Pulmonary artery endothelial cell (primary cell): ENCODE measurements at places on chromosomes 16 and 17.

DNA sequence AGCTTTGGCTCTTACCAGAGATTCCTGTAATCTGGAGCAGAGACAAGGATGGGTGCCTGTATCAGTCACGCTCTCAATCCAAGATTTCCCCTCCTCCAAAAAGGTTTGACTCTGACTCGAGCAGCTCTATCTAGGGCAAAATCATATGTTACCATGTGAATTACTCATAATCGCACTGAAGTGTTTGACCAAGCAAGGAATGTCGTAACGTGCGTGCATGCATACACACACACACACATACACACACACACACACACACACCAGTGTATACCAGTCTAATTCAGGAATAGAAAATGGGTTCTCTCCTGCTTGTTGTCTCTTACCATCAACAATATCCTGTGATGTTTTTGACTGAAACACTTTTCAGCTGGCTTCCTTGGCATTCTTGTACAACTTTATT lies 835.1 kb downstream of the KCNJ2 start:
- DNase-seq: no peak

GRCh38 chr16:88069397-88070168 lies 118.3 kb downstream of the BANP start:
- DNase-seq: no peak

- no peak for DNase-seq
Measured at GRCh38 chr17:27367121-27367981, 73.4 kb downstream of the WSB1 start.

DNA sequence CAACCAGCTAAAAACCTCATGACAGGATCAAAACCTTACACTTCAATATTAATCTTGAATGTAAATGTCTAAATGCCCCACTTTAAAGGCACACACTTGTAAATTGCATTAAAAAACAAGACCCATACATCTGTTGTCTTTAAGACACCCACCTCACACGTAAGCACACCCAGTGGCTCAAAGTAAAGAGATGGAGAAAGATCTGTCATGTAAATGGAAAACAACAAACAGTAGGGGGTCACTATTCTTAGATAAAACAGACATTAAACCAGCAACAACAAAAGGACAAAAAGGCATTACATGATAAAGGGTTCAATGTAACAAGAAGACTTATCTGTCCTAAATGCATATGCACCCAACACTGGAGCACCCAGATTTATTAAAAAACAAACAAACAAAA lies 35.6 kb downstream of the SDR42E1 start:
- no peak for DNase-seq

GRCh38 chr16:62638964-62639870 lies 603.0 kb upstream of the CDH8 start:
- DNase-seq: no peak

DNA sequence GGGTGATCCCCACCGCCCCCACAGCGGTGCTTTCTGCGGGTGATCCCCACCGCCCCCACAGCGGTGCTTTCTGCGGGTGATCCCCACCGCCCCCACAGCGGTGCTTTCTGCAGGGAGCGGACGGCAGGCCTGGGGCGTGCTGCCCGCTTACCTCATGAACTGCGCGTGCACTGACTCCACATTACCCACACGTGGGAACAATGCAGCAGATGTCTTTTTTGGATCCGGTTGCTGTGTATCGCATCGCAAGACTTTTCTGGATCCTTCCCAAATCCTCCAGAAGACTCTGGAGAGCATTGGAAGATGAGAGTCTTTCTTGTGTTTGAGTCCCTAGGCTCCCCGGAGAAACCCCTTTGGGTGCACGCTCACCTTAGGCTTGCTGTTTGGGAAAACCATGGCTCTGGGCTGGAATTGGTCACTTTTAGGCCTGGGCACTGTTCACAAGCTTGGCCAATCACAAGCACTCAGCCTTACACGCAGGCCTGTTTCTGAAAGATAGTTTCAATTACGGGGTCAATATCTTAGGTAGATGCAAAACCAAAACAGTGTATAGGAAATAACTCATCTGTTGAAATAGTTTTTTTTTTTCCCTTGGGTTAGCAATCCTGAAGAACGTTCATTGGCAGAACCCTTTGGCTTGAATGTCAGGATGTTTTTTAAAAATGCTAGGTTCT lies 201.8 kb downstream of the RPTOR start:
- no peak for DNase-seq

GRCh38 chr17:43673516-43674323 lies 12.0 kb upstream of the MEOX1 start:
- DNase-seq: peak; percentile 24

- no peak for DNase-seq
Measured at GRCh38 chr16:1188432-1189189, 35.7 kb downstream of the CACNA1H start.

- no peak for DNase-seq
Measured at GRCh38 chr17:36105781-36106492, 2.3 kb downstream of the CCL4 start.

- DNase-seq: no peak
Measured at GRCh38 chr17:65193305-65193704, 56.1 kb downstream of the RGS9 start.

DNA sequence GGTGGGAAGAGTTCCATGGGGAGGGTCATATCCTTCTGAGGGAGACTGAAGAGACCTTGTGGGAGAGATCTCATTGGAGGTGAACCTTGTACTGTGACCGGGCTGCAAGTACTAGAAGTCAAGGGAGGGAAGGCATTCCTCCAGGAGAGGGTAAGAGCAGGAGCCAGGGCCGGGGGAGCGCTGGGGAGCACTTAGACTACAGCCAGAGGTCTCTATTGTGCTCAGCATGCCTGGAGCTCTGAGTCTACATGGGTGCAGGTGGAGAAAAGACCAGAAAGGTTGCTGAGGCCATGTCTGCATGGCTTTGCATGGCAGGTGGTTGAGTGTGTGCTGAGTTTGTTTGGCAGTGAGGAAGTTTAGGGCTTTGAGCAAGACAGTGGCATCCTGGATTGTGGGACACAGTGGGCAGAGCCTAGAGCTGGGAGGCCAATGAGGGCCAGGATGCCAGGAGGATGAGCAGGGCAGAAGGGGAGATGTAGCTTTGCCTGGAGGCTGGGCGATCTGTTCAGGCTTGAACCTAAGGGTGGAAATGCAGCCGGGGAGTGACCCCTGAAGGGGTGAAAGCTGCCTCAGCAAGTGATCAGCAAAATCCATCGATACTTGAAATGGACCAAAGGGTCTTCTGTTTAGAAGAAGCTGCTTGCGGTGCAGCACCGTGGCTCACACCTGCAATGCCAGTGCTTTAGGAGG lies 317.4 kb upstream of the TNRC6C start:
- DNase-seq: no peak

GRCh38 chr16:69531988-69532387 lies 33.8 kb upstream of the NFAT5 start:
- DNase-seq: no peak

- no peak for DNase-seq
Measured at GRCh38 chr16:1327619-1327947, 5.9 kb upstream of the BAIAP3 start.

GRCh38 chr17:13031718-13032350 lies 14.0 kb upstream of the ELAC2 start:
- DNase-seq: no peak

DNA sequence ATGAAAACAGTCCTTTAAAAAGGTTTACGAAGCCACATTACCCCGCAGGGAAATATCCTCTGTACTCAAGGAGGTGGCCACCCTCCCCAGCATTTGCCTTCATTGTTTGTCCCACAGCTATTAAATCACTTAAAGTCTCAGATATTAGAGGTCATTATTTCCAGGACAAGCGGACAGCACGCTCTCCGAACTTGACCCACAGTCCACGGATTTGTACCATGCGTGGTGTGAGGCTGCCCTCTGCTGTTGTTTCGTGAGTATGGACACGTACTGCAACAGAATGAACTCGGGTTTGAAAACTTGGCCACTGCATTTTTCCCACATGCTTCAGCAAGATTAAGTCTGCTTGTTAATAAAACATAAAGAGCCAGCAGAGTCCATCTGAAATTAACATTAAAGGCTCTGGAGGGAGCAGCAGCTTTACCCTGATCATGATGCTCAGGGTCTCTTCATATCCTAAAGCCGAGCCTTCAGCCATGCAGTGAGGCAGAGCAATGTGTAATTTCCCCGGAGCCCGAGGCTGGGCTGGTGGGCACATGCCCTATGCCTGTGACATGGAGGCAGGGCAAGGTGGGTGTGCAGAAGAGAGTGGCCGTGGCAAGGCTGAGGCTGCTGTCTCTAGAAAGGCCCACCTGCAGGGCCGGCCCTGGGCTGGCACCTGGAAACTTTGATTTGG lies 19.7 kb downstream of the MEAK7 start:
- peak; percentile 29 for DNase-seq

DNA sequence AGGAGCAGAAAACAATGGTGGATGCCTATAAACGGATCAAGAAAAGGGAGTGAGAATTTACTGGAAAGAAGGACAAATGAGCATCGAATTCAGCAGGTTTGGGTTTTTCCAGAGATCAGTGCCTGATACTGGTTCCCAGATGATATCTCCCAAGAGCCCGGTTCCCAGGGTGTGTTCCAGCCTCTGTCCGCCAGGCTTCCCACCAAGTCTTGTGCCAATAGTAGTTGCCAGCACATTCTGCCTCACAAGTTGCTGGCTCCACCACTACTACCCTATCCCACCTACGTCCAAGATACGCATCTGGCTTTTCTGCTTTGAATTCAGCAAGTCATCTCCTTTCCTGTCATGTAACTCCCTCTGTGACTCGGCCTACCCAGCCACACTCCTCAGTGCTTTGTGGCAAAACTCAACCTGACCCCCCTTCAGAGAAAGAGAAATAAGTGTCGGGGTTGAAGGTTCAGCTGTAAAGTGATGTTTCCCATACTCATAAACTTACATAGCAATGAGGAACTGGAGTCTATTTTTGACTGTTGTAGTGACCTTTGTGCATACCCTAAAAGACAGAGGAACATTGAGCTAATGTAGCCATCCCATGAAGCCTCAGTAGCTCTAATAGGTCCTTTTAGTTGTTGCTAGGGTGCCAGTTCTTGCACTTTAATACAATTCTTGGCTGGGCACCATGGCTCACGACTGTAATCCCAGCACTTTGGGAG lies 277.0 kb downstream of the IRX3 start:
- DNase-seq: no peak

GRCh38 chr16:89139907-89140361 lies 31.6 kb upstream of the CDH15 start:
- DNase-seq: no peak

GRCh38 chr17:77109764-77110359 lies 30.9 kb upstream of the SEC14L1 start:
- peak; percentile 99 for DNase-seq

DNA sequence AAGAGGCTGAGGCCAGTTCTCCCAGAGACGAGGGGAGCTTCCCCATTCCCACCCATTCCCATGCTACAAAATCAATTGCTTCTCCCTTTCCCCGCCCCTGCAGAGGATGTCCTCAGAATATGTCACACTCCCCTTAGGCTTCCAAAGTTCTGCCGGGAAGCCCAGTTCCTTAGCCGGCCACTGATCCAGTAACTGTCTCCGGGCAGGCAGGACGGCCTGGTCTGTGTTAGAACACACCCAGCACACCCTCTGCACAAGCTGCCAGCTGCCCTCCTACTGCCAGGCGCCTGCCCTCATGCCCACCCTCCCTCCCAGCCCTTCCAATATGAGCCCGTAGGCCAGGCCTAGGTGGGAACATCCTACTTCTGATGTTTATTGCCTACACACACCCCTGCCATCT lies 31.1 kb downstream of the SGSM2 start:
- DNase-seq: no peak

DNA sequence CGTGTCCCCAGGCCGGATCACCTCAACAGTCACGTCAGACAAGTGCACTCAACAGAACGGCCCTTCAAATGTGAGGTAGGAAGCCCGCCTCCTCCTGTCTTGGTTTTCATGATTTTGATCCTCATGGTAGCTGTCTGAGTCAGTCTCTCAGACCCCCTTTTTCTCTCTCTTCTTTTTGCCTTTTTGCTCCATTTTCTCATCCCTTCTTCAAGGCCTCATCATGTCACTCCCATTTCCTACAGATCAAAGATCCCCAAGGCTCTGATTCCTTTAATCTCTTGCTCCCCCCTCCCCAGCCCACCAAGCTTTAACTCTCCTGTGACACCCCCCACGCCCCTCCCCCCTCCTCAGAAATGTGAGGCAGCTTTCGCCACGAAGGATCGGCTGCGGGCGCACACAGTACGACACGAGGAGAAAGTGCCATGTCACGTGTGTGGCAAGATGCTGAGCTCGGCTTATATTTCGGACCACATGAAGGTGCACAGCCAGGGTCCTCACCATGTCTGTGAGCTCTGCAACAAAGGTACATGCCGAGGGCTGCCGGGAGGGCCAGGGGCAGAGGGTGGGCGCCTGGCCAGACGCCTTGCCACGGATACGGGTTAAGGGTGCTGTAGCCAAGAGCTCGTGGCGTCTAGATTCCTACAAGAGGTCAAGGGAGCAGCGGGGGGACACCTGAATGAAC lies 2.0 kb downstream of the MAZ start:
- no peak for DNase-seq

DNA sequence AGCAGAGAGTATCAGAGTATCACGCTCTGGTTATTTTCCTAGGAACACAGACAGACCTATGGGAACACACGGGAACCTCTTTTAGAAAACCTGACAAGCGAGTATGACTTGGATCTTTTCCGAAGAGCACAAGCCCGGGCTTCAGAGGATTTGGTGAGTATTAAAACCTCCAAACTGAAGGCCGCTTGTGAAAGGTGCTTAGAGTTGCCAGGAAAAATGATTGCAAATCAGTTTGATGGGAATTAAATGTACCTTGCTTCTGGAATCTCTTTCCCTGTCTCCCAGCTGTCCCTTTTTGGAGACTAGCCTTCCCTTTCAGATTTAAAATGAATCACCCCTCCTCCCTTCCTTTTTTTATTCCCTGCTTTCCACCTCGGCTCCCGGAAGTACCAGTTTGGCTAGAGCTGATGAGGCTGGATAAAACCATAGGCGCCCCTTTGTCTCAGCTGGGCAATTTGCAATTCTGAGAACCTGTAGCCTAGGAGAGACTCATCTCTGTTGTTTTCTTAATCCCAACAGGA lies 27.3 kb downstream of the KAT7 start:
- no peak for DNase-seq

- no peak for DNase-seq
Measured at GRCh38 chr17:37859451-37859850, 64.8 kb upstream of the TBC1D3K start.
